Gastrocnemius medialis (tissue), 4 donors: ENCODE measurements at places on chromosomes 2 and 18. TPM values are rescaled to one million over a fixed set of nuclear protein-coding genes. Genes with fewer than 3 reads are reported as not detected.

CHAC2 gene
- total RNA-seq = 3.7 TPM

LPIN1 gene
- 292 TPM for total RNA-seq

MERTK gene
- 2.4 TPM for total RNA-seq

GPR17 gene
- total RNA-seq = not detected

INHBB gene
- 23.8 TPM for total RNA-seq

OBSL1 gene
- total RNA-seq = 72.9 TPM

DYNC1I2 gene
- total RNA-seq = 93.7 TPM

CROCC2 gene
- not detected for total RNA-seq

LANCL1 gene
- total RNA-seq = 38.3 TPM

C1QL2 gene
- not detected for total RNA-seq

CAMKMT gene
- 2.6 TPM for total RNA-seq

CIAO1 gene
- 102 TPM for total RNA-seq

GPR35 gene
- 0.82 TPM for total RNA-seq

LYPD6 gene
- total RNA-seq = not detected

MBD5 gene
- total RNA-seq = 15.2 TPM

SKOR2 gene
- not detected for total RNA-seq

LRRC30 gene
- total RNA-seq = 6.2 TPM

CELF4 gene
- not detected for total RNA-seq

SCYGR5 gene
- not detected for total RNA-seq

TMEM163 gene
- not detected for total RNA-seq

HAAO gene
- 2.5 TPM for total RNA-seq

TSN gene
- total RNA-seq = 31.8 TPM

DPYSL5 gene
- total RNA-seq = not detected

SCN9A gene
- 1.1 TPM for total RNA-seq

ASPRV1 gene
- total RNA-seq = 0.80 TPM

FBXO48 gene
- total RNA-seq = 1.7 TPM

ZFAND2B gene
- total RNA-seq = 34.3 TPM
